Activated CD4-positive, alpha-beta T cell treated with anti-CD3 and anti-CD28 coated beads, Interleukin-2, amount 50 U/mL, for 1 hour (primary cell): ENCODE measurements at places on chromosomes 1 and 21.

DNA sequence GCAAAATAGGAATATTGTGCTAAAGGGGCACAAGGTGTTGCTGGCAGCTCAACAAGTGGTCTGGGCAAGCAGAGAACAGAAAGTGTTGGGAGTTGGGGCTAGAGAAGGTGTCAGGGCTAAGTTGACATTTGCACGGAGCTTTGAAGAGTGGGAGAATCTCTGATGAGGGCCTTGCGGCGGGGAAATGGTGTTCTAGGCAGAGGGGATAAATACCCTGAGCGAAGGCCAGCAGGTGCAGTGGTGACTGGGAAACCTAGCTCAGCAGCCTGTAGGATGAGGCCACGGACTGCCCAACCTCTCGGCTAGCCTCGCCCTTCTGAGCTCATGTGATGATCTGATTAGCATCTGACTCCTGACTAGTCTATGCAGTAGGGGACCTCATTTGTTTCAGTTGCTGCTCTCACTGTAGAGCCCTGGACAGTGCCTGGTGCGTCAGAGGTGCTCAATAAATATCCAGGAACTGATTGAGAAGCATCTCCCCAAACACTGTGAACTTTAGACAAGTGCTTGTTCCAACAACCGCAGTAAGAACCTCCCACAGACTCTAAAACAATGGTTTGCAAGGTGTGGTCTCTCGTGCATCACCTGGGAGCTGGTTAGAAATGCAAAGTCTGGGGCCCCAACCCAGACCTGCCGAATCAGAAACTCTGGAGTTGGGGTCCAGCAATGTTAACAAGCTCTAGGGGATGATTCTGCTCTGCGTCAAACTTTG is 1.0 kb upstream of the FOXO6 start:
- DNase-seq: no peak

- no peak for DNase-seq
Observed at GRCh38 chr1:157252473-157252872, 114.3 kb upstream of the ETV3 start.

GRCh38 chr1:185734929-185735700 is 924 bp downstream of the HMCN1 start:
- no peak for DNase-seq

- DNase-seq: no peak
Observed at GRCh38 chr1:8477166-8477982, 159.5 kb downstream of the SLC45A1 start.

GRCh38 chr1:25858494-25858893 is 763 bp downstream of the AUNIP start:
- DNase-seq: no peak

- DNase-seq: no peak
Observed at GRCh38 chr1:56566061-56566744, 13.2 kb downstream of the PLPP3 start.

GRCh38 chr1:188070848-188071247 is 1242.1 kb downstream of the PLA2G4A start:
- DNase-seq: no peak

DNA sequence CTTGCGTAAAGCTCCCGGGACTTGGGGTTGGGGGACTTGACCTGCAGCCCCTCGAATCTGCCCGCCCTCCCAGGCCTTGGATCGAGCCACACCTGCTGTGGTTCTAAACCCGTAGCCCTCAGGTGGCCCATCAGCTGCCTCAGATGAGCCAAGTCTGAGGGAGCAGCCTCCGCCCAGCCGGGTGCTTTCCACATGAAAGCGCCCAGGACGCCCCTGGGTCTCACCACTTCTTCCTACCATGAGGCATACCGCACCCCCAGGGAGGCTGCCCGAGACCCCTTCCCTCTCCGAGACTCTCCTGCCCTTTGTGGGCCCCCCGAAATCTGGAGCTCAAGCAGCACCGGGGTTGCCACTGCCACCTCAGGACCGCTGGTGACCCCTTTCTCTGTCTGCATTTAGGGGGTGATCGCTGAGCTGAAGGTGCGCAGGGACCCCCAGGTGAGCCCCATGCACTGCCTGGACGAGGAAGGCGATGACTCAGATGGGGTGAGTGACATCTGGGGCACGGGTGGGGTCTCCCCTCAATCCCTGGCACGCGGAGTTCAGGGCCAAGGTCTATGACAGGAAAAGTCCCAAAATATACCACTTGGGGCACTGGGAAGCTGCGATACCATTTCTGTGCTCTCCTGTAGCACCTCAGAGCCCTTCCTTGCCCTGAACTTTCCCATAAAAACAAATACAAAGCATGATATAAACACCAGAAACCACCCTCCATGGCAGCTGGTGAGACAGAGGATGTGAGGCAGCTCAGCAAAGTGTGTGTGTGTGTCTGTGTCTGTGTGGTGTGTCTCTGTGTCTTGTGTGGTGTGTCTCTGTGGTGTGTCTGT is 68.5 kb downstream of the SLC19A1 start:
- DNase-seq: no peak

- no peak for DNase-seq
Observed at GRCh38 chr21:26061437-26061836, 109.1 kb downstream of the APP start.

- no peak for DNase-seq
Observed at GRCh38 chr1:195193134-195193533, 1415.1 kb downstream of the KCNT2 start.

DNA sequence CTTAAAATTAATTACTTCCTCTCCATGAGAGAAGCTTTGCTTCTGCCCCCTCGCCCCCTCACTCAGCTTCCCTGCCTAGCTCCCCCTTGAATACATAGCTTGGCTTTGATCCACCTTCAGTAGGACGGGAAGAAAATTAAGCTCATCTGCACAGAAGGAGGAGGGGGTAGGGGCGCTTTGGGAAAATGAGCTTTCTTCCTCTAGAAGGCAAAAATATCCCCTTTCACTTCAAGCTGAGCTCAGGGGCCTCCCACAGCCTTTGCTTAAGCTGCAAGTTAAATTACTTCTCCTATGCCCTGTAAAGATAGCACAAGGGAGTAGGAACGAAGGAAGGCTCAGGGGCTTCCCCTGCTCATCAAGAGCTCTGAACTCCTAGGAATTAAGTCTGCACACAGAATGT is 65.2 kb upstream of the GOLT1A start:
- DNase-seq: no peak

GRCh38 chr1:248851390-248851789 is 7.5 kb downstream of the ZNF692 start:
- no peak for DNase-seq

DNA sequence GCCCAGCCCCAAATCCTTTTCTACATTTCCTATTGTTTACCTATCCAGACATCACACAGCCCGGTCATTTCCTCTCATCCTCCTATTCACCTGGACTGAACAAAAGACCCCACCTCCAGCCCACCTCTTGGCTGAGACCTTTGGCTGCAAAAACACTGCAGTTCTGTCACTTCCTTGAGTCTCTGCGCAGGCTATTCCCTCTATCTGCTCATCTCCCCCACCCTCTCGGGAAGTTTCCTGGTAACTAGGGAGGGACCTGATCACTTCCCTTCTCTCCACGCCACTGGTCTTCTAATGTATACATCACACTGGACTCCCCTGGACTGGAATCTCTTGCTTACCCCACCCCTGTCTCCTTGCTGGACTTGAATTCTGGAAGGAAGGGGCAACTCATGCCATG is 5.3 kb downstream of the HTR1D start:
- DNase-seq: no peak

GRCh38 chr1:34904236-34905097 is 25.0 kb downstream of the DLGAP3 start:
- no peak for DNase-seq

DNA sequence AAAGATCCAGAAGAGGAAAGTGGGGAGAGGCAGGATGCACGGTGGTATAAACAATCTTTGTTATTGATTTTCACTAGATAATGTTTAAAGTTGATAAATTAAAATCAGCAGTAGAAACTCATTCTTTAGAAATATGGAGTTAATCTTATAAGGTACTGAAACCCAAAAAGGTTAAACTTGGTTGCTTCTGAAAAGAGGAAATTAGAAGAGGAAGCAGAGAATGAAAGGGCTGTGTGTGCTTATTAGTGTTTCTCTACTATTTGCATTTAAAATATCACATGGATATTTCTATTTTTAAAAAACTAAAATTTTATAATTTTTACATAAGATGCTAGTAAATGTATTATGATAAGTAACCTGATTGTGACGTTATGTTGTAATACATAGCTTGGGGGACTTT is 24.4 kb downstream of the C1orf141 start:
- DNase-seq: no peak

- DNase-seq: no peak
Observed at GRCh38 chr1:55931081-55931940, 648.1 kb downstream of the PLPP3 start.

DNA sequence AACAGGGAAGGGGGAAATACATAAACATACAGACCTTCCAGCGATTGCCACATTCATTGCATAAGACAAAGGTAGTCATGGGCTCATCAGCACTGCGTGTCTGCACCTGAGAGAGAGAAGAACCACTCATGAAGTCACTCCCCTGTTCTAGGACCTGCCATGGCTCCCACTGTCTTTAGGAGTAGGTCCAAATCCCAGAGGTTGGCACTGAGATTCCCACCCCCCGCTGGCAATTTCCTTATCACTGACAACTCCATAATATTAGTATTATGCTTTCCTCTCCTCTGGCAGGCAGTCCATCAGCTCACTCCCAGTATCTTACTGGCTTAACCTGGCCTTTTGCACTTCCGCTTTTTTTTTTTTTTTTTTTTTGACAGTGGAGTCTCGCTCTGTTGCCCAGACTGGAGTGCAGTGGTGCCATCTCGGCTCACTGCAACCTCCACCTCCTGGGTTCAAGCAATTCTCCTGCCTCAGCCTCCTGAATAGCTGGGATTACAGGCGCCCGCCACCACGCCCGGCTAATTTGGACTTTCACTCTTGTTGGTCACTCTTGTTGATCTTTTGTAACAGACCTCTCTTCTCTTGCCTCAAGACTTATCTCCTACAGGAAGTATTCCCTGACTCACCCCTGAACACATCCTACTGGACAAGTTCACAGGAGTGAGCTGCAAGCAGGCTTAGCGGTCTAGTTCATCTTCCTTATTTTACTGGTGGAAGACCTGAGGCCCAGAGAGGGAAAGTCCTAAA is 14.8 kb upstream of the ZNF436 start:
- no peak for DNase-seq

- no peak for DNase-seq
Observed at GRCh38 chr1:76137746-76138145, 63.2 kb downstream of the ST6GALNAC3 start.

- no peak for DNase-seq
Observed at GRCh38 chr1:8127171-8127641, 101.1 kb upstream of the ERRFI1 start.

DNA sequence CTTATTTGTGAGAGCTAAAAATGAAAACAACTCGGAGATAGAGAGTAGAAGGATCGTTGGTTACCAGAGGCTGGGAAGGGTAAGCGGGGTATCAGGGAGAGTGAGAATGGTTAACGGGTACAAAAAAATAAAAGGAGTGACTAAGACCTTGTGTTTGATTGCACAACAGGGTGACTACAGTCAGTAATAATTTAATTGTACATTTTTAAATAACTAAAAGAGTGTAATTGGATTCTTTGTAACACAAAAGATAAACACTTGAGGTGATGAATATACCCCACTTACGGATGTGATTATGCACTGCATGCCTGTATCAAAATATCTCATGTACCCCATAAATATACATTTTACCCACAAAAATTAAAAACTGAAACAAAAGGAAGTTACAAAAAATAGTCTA is 29.4 kb downstream of the FOXJ3 start:
- no peak for DNase-seq

DNA sequence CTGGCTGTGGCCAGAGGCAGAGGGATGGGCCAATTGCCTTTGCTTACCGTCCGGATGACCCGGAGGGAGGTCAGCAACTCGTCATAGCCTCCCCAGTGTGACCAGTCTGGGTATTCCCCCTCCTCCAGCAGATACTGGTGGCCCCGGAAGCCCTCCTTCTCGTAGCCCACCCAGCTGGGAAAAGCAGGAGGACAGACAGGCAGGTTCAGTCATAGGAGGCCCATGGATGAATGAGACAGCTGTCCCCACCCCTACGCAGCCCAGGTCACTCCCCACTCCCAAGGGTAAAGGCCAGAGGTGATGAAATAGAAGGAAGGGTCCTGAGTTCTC is 16.8 kb downstream of the CRYBG2 start:
- no peak for DNase-seq

DNA sequence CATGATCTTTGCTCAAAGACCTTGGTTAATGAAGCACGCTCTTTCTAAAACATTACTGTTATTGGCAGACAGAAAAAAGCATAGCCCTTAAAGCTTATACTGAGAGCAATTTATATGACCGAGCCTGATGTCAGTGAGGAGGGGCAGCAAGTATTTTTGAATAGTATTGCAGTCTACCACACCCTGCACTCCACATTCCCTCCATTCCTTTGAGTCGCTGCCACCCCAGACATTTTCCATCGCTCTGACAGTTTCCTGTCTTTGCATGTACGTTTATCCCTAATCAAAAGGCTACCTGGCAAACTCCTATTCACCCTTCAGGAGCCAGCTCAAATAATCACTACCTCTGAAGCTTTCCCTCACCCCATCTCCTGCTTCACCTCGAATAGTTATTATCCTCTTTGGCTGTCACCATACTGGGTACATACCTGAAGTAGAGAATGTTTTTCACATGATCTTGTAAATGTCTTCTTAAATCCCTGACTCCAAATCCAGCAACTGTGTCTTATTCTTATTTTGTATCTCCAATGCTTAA is 5.5 kb upstream of the JUN start:
- DNase-seq: no peak

DNA sequence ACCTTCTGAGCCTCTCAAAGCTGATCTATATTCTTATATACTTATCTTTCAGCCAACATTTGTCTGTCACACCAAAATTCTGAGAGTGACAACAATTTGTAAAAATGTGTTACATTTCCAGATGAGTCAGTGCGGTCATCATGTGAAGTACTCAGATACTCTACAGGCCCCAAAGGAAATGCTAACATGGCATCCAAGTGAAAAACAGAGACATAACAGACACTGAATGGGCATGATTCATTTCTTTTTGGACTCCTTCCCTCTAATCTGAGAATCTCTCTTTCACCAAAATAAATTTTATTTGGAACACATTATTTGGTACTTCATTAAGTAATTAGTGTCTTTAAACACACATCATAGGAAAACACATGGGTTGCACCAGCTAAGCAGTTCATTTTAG is 96.6 kb downstream of the SLC44A5 start:
- DNase-seq: no peak

- no peak for DNase-seq
Observed at GRCh38 chr1:182962554-182963115, 9.7 kb upstream of the SHCBP1L start.

GRCh38 chr1:161313554-161314200 is 504 bp upstream of the SDHC start:
- no peak for DNase-seq

GRCh38 chr21:27257226-27257625 is 290.3 kb upstream of the ADAMTS5 start:
- DNase-seq: no peak

- no peak for DNase-seq
Observed at GRCh38 chr1:119647228-119647733, 785 bp downstream of the ZNF697 start.

DNA sequence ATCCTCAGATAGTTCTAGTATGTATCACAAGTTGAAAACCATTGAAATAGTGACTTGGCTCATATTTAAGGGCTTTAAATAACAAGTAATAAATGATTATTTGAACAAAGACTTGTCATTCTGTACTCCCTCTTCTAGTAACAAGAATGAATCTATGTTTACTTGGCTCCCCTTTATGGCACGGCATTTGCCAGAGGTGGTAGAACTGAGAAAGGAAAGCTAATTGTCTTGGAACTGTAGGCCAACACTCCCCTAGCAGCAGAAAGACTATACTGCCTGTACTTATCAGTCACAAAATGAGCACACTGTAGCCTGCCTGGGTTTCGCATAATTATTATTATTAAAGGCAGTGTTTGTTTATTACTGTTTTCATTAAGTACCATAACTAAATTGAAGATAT is 29.6 kb upstream of the SMYD2 start:
- DNase-seq: no peak

- no peak for DNase-seq
Observed at GRCh38 chr1:209402697-209403096, 180.8 kb upstream of the CAMK1G start.
